ENCODE measurements at places on chromosomes 1 and 21.

- no peak for DNase-seq
Measured at GRCh38 chr21:44547656-44548331, 3.5 kb downstream of the KRTAP10-2 start.

DNA sequence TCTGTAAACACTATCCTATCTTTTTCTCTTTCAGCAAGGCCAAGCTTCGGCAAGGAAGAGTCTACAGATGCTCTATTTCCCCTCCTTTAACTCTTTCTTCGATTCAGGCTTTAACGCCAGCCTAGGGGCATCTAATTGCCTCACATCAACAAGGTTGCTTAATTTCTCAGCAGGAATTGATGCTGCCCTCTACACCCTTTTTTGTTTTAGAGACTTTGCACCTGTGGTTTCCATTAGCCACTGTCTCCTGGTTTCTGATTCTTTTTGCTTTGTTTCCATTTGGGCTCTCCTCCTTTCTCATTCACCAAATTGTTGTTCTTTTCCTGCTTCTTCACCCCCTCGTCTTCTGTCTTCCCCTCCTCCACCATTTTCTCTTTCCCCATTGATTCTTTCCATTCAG is 202.4 kb upstream of the HMCN1 start:
- DNase-seq = no peak

DNA sequence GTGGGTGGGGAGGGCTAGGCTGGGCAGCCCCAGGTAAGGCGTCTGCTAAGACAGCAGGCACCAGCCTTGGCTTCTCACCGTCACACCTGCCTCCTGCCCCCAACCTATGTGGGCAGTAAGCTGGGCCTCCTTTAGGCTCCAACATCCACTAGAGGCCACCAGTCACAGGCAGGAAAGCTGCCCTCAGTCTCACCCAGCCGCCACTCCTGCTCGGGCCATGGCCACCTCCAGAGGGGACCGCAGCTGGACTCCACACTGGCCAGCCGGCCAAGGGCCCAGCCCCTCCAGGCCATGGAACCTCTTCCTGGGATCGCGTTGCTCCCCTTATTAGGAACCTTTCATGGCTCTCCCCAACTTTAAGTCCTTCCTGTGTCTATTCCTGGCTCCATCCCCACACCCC is 74.5 kb downstream of the MRPL37 start:
- DNase-seq = no peak

DNA sequence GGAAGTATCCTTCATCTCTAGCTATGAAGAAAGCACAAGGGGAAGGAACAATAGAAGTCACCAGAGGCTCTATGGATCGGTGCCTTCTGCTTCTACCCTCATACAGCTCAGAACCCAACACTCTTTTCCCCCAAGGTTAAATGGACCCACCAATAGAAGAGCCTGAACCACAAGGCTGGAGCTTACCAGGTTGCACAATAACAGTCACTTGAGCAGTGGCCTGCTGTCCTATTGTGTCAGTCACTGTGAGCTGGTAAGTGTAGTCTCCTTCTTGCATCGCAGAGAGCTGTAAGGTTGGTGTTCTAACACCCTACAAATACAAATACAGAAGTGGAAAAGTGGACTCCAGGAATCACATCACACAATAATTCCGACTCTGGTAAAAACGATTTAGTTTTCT is 103.0 kb downstream of the KIAA0319L start:
- no peak for DNase-seq

DNA sequence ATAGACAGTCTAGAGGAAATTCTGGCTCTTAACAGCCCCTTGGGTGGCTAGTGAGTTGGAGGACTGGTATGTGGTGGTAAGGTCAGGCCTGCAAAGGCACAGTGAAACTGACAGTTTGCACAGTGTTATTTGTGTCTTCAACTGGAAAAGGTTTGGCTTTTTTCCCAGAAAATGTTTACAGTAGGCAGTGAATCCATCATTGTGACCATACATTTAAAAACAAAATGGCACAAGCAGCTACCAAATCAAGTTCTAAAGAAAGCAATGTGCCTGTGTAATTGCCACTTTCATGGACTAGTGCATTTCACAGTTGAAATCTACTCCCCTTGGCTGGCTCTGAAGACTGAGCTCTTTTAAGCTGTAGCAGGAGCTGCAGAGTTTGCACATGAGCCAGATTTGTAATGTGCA is 24.8 kb downstream of the ATPAF1 start:
- DNase-seq = peak; percentile 98

GRCh38 chr1:39394598-39394997 is 96.8 kb upstream of the BMP8A start:
- peak; percentile 65 for DNase-seq

DNA sequence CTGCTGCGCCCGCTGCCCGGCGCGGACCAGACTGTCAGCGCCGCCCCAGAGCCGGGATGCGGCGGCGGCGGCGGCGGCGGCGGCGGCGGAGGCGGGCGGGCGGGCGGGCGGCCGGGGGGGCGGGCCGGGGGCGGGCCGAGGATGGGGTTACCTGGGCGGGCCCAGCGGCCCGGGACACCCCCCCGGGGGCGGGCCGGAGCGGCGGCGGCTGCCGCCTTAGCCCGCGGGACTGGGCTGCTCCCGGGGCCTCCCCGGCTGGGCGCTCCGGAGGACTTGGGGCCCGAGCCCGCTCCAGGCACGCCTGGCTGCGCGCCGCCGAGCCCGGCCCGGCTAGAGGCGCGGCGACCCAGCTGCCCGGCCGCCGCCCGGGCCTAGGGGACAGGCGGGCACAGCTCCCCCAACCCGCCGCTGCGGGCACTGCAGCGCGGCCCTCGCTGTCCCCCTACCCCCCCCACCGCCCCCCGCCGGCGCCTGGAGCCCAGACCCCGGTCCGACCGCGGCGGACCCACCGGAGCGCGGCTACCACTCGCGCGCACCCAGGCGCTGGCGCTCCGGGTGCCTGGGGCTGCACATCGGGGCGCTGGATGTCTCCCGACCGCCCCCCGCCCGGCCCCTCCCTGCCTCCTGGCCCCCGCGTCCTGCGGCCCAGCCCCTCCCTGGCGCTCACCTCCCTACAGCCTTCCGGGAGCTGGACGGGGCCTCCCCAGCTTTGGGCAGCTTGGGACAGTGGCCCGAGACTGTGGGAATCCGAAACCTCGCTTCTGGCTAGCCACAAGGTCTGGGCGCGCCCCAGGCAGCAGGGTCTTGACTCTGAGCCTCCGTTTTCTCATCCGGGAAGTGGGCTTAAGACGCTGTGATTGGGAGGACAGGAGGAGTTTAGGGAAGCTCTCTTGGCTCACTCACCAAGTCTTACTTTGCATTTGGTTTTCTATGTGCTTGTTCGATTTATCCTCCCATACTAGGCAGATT is at the start of gene WNT4:
Gene WNT4, minus strand, starts transcription at position 33 of the 969 bp plus-strand sequence. CDS start 175 bp downstream, outside the sequence.
- DNase-seq = peak; percentile 35

DNA sequence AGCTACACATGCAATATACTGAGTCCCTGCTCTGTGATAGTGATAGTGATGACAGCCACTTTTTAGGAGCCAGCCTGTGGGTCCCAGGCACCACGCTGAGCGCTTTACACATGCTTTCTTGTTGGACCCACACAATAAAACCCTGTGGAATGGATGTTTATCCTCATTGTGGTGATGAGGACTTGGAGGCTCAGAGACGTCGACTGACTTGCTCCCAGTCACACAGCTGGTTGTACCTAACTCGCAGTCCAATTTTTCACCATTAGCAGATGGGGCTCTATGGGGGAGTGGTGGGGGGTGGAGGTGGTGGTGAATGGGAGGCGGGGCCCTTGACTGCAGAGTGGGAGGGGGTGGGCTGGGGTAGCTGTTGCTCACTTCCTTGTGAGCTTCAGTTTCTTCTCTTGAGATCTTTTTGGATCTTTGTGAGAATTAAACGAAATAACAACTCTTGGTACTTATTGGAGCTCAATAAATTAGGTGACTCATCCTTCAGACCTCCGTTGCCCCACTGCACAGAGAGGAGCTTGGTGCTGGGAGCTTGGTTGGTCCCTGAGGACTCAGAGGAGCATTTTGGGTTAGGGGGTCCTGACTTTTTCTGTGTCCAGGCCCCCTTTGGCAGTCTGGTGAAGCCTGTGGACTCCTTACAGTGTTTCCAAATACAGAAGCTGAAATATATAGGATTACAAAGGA is 61.8 kb upstream of the CD1D start:
- no peak for DNase-seq

- peak; percentile 53 for DNase-seq
Measured at GRCh38 chr1:16612332-16613172, 812 bp downstream of the NBPF1 start.

- DNase-seq = no peak
Measured at GRCh38 chr21:35075546-35075945, 26.4 kb upstream of the RUNX1 start.

GRCh38 chr1:1141911-1142250 is 26.0 kb upstream of the C1orf159 start:
- DNase-seq = no peak

GRCh38 chr1:20281801-20282200 is 8.9 kb upstream of the VWA5B1 start:
- DNase-seq = no peak

DNA sequence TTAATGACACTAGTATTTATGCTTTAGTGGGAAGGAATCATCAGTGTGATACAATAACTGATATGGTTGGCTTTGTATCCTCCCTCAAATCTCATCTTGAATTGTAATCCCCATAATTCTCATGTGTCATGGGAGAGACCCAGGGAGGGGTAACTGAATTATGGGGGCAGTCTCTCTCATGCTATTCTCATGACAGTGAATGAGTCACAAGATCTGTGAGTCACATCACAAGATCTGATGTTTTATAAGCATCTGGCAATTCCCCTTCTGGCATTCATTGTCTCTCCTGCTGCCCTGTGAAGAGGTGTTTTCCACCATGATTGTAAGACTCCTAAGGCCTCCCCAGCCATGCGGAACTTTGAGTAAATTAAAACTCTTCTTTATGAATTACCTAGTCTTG is 1760.3 kb downstream of the NCAM2 start:
- DNase-seq = peak; percentile 4

Measured in NCI-H2081 (cell line).